ENCODE measurements at places on chromosomes 2 and 18. TPM values are rescaled to one million over a fixed set of nuclear protein-coding genes. Genes with fewer than 3 reads are reported as not detected.
A peak's percentile ranks its signal among the peaks of the same experiment; 100 is the strongest.

CHRND gene
- total RNA-seq = not detected

DNA sequence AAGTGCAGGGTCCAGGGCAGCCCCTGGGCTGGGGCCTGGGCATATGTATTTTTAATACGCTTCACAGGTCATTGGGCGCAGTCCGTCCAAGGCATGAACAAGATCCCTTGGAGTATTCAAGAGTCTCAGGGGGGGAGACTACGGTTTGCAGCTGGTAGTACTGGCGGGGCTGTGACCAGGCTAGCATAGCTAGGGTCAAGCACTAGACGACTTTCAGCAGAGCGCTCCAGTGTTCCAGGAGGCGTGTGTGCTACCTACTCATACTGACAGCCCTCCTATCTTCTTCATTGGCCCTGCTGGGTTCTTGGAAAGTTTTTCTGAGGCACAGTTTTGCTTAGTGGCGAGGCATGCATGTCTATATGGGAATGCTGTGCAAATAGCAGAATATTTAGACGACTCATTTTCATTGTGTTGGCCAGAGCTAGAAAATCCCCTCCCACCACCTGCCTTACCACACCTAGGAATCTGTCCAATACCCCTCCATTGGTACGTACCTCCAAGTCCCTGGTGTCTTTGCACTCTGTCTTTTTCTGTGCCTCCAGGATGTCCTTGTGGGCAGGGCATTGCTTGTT, 68.2 kb downstream of the GLI2 start:
- no peak for DNase-seq

DNA sequence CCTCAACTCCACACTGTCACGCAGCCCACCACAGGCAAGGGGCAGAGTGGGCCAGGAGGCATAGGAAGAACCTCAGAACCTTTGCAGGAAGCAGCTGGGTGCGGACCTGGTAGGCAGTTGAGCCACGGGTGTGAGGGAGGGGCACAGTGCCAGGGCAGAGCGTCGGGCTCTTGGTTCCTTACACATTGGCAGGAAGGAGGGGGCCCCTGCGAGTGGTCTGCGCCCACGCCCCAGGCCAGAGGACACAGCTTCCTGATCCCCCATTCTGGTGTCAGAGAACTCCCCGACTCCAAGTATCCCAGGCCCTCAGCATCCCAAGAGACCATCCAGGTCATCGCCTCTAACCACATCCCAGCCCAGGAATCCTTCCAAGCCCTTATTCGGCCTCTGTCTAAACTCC, 61.5 kb downstream of the TNS1 start:
- DNase-seq = peak; percentile 55

DNA sequence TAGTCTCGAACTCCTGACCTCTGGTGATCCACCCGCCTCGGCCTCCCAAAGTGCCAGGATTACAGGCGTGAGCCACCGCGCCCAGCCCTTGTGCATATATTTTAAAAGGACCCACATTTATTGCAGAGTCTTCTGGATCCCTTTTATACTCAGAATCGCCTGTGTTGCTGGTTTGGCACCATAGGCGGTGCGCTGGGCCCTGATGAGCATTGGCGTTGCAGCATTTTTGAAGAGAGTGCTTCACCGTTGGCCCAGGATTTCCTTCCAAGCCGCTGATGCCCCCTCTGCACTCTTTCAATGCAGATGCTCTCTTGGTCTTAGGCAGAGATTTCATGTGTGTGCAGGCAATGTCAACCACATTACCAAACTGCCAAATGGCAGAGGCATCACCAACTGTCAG, 13.5 kb upstream of the TFCP2L1 start:
- no peak for DNase-seq

Measured in Right ventricle myocardium superior (tissue), 1 donor.